ENCODE measurements at places on chromosomes 6 and 20.

DNA sequence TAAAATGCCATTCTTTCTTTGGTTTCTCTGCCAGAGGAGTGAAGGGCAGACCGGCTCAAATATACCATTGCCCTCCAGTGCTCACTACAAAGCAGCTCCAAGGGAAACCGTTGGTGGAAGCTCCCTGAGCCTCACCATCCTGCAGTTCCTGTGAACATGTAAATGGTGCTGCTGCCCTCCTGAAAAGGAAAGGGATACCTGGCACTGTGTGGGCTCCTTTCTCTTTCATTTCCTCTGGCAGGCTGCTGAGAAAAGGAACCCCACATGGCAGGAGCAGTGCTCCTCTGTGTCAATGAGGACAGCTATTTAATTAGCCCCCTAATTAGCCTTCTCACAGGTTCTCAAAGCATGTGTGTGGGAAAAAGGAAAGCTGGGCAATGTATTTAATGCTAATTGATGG, 142.5 kb downstream of the KLHL32 start:
- no peak for DNase-seq

- no peak for DNase-seq
Observed at GRCh38 chr20:57198132-57199072, 68.0 kb downstream of the BMP7 start.

- DNase-seq: no peak
Observed at GRCh38 chr6:21589352-21590345, 3.9 kb upstream of the SOX4 start.

DNA sequence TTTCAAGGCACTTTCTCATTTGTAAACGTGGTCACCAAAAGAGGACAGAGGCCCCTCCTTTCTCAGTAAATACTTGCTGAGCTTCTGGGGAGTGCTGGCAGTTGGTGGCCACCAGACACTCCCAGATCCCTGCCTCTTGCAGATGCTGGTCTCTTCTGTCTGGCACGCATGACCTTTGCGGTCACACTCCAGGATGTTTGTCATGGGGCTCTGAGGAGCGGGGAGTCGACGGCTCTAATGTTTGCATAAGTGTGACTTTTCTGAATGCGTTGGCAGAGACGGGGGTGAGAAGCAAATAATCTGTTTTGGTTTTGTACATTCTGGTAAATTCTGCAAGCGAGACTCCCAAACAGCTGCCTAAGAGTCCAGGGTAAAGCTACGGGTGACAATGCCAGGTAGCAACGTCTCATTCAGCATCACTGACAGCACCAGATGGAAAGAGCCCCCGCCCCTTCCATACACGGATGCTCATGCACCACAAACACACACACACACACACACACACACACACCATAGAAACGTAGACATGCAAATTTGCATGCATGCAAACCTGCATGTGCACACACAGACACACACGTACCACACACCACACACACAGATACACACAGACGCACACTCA, 101.1 kb downstream of the YTHDF1 start:
- no peak for DNase-seq

DNA sequence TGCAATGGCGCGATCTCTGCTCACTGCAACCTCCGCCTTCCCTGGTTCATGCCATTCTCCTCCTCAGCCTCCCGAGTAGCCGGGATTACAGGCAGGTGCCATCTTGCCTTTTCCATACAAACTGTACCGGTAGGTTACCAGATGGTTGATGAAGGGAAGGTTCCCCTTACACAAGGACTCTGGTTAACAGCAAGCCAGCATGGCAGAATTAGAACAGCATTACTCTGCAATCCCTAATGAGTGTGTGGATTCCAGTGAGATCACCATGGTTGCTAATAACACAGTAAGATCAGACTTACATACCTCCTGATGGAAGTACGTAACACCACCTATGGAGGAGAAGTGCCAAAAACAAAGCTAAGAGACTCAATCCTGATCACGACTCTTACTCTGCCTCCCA, 51.7 kb downstream of the TTI1 start:
- DNase-seq: no peak

- DNase-seq: no peak
Observed at GRCh38 chr6:101454106-101454676, 60.7 kb downstream of the GRIK2 start.

- no peak for DNase-seq
Observed at GRCh38 chr20:33568378-33568777, 78.5 kb downstream of the CBFA2T2 start.

GRCh38 chr20:47352332-47353238, 3.9 kb downstream of the ZMYND8 start:
- DNase-seq: no peak

DNA sequence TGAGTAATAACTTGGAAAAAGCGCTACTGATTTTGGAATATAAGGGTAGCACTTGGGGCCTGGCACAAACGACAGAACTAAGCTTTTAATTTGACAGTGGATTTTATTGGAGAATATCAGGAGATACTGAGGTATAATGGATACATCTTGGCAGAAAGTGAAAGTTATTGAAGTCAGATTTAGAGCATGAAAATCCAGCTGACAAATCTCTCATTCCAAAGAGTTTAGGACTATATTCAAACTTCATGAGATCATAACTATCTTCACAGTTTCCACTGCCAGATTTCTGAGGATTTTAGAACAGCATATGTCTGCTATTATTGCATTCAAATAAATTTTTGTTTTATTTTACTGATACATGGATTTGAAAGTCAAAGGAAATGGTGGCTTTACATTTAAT, 132.3 kb upstream of the THEMIS start:
- DNase-seq: no peak

GRCh38 chr6:43457643-43458042, 2.3 kb upstream of the DLK2 start:
- DNase-seq: no peak

GRCh38 chr20:36439040-36439730, 102.1 kb upstream of the MYL9 start:
- peak; percentile 33 for DNase-seq

DNA sequence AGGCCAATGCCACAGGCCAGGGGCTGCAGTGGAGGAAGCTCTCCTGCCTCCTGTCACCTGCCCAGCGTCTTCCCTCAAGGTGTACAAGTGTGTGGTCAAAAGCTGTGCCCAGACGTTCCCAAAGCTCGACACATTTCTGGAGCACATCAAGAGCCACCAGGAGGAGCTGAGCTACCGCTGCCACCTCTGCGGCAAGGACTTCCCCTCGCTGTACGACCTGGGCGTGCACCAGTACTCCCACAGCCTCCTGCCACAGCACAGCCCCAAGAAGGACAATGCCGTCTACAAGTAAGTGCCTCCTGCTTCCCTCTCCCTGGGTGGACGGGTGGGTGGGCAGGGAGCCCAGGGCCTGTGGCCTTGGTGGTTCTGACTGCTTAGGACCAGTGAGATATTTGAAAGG, 38.2 kb downstream of the ZNF341 start:
- no peak for DNase-seq

DNA sequence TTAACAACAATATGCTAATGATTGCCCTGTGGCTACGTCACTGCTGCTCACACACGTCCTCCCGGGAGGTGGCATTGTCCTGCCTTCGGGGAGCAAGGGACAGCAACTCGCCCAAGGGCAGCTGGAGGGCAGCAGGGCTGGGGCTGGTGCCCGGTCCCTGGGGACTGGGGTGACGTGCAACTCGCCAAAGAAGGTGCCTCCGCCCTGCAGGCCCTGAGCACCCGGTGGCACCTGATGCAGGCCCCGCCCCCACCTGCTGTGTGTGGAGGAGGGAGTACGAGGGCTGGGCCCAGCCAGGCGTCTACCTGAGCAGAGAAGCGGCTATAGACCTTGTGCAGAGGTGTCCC, 64.8 kb upstream of the SLCO4A1 start:
- no peak for DNase-seq

GRCh38 chr20:9458138-9458796, 56.1 kb upstream of the LAMP5 start:
- DNase-seq: peak; percentile 10

DNA sequence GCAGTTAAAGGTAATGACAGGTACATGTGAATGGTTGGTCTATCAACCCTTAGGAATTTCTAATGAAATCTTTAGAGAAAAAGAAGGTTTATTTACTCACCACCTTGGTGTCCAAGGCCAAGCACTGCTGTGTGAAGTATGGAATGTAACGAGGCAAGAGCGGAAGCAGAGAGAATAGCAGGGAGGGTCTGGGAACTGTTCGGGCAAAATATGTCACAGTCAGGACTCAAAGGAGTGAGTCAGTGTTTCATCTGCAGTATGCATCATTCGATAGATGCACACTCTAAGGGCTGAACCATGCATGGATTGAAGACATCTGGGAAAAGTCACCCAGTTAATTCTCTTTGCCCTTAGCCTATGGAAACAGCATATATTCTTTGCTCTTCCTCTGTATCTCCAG, 33.2 kb downstream of the ADGRF5 start:
- no peak for DNase-seq

- no peak for DNase-seq
Observed at GRCh38 chr20:64205611-64206026, 41.4 kb downstream of the MYT1 start.

GRCh38 chr20:4875578-4876067, 125.7 kb downstream of the SLC23A2 start:
- no peak for DNase-seq
